Esophagus squamous epithelium (tissue), 5 donors: ENCODE measurements at places on chromosomes 3 and 15.

- no peak for DNase-seq
These were observed 14.8 kb upstream of the WNT5A start for GRCh38 chr3:55501905-55502304.

DNA sequence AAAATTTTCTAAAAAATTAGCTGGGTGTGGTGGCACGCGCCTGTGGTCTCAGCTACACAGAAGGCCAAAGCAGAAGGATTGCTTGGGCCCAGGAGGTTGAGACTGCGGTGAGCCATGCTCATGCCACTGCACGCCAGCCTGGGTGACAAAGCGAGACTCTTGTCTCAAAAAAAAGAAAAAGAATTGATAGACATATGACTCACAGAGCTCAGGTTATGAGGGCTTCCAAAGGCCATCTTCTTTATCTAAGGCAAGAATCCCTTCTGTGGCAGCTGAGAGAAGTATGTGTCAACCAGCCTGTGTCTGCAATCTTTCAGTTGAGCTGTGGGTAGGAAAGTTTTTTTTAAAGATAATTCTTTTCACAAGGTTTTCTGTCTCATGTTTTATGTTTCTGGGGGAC is 53.9 kb downstream of the MRPS25 start:
- no peak for DNase-seq

- DNase-seq, result no peak
These were observed 186.5 kb upstream of the LINGO1 start for GRCh38 chr15:77819048-77819850.

DNA sequence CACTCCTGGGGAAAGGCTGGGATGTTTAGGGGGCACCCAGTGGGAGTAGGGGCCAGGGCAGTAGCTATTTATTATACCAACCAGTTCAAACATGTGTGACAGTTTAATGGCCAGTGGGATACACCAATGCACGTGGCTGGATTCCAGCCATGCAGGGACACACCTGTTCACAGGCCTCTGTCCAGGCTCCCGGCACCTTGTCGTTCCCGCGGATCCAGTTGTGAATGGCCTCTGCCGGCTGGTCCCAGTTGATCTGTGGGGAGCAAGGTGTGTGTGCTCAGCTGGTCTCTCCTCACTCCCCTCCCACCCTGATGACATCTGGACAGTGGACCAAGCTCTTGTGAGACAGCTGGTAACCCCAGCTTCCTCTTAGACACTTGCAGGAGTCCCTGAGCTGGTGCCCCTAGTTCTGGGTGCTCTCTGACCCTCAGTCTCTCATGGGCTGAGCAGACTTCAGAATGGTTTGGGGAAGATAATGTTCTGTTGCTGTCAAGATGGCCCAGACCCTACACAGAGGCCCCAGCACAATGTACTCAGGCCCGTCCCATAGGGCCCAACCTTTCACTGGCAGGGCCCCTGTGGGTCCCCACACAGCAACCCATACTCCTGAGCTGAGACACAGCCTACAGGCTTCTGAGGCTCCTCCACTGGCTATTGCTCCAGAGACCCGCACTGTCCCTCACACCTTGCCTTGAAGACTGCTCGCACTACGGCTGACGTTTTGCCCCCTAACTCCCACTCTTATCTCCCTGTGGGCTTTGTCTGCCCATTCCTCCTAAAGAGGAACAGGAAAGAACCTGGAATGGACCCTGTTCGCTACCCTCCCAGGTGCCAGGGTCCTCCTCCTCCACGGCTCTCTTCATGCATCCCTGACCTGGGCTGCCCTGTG is 25.8 kb downstream of the ALDH1L1 start:
- DNase-seq, result no peak

DNA sequence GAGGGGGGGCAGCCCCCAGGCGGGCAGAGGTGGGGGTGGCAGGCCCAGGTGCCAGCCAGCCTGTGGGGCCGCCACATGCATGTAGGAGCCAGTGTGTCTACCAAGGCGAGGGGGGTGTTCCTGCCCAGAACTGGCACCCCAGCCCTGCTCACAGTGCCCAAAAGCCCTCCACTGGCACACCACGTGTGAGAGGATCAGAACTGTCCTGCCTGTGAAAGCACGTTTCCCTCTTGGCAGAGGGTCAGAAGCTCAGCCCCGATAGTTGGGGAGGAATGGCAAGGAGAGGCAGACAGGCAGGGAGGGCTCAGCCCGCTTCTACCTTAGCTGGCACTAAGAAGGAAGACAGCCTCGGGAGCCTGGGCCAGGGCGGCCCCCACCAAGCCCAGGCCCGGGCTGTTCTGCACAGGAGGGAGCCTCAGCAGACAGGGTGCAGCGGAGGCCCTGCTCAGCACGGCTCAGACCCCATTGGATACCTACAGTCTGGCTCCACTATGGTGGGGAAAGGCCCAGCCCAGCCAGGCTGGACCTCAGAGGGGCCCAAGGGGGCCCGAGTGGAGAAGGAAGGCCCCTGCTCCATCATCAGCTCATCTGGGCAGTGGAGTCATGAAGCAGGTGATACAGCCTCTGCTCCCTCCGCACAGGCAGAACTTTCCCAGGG is 84.8 kb upstream of the LINGO1 start:
- no peak for DNase-seq

- no peak for DNase-seq
These were observed 257.2 kb upstream of the NECTIN3 start for GRCh38 chr3:110814170-110815007.

DNA sequence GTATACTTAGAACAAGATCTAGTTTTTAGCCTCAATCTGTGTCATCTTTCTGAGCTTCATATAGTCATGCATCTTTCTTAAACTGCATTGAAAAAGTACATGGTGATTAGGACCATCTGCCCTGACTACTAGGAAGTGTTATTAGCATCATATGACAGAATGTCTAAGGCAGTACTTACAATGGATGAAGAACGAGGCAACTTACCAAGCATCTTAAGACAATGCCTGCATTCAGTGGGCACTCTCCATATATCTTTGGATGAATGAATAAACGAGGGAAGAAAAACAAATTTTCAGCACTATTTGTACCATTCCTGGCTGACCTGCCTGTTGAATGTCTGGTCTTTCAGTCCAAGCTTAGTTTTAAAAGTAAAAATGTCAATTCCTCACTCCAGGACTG is 185.4 kb upstream of the EPHA3 start:
- no peak for DNase-seq

GRCh38 chr3:127475975-127476705 is 114.4 kb downstream of the TPRA1 start:
- DNase-seq, result no peak

DNA sequence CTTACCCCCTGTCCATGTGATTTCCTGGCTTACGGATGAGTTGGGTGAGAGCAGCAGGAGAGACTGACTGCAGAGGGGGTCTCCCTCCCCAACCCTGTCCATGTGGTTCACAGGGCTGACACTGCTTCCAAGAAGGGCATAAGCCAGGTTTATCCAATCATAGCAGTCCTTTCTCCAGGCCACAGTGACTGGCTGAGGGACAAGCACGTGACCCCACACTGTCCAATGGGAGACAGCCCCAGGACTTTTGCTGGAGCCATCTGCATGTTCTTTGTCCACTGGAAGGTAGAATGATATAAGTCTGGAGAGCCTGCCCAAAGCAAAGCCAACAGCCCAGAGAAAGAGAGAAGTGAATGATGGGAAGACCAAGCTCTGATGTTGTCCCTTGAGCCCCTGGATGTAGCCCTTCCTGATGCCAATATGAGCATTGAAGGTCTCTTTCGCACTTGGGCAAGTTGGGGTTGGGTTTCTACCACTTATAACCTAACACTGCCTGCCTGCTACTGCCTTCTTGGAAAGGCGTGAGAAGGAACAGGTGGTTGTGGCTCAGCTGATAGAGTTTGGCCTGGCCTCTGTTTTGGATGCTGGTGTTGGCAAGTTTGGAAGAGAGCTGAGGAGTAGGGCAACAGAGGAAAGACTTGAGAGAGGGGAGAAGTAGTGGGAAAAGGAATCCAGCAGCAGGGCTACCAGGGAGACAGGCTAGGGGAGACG is 41.3 kb upstream of the GRIP2 start:
- no peak for DNase-seq

DNA sequence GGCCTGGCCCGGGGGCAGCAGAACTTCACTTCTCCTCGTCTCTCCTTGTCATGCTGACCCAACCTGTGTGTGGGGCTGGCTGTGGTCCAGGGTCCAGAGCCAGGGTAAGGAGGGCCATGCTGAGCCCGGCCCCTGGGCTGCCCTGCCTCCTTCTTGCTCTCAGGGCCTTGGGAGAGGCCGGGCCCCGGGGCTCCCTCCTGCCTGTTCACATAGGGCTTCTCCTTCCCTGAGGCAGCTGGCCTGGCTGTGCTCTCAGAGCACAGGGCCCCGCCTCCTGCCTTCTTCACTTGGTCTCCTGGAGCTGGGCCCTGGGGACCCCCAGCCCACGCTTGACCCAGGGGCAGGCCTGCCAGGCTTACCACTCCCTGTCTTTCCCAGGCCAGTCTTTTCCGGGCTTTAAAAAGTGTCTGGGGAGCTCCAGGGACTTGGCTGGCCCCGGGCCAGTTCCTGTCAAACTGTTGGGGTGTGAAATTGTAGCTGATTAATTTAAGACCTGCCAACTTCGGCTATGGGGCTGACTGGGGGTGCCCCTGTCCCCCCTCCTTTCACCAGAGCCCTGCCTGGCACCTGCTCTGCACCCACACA is 11.8 kb downstream of the PLXNA1 start:
- DNase-seq, result no peak

- DNase-seq, result no peak
These were observed 146.6 kb upstream of the MRPS22 start for GRCh38 chr3:139197251-139197650.

- no peak for DNase-seq
These were observed 47.6 kb upstream of the HEG1 start for GRCh38 chr3:125103406-125103805.

GRCh38 chr3:145767909-145768308 is 393.1 kb downstream of the PLOD2 start:
- no peak for DNase-seq

- no peak for DNase-seq
These were observed 679.2 kb downstream of the NTRK3 start for GRCh38 chr15:87577336-87577735.

GRCh38 chr3:101942356-101942755 is 93.0 kb downstream of the NFKBIZ start:
- DNase-seq, result no peak

DNA sequence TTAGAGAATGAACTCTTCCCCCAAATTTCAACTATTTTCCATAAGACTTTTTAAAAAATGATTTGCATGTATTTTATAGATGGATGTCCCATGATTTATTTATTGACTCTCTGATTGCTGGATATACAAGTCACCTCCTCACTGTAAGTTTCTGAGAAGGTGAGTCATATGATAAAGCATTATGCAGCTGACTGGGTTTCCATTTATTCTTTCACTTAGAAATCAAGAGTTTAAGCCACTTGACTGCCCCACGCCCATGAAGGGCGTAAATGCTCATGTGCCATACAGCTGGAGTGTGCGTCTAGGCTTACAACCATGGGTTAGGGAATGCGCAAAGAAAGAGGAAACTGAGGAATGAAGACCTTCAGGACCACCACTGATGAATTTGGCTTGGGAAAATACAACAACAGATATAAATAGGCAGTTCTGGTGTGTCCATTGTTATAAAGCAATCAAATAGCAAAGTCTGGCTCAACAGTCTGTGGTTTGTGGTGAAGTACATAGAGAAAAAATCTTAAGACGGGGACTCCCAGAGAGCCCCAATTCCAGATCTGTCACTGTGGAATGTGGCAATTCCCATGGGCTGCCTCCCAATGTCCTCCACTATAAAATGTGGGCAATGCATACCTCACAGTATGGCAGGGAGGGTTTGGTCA is 20.3 kb downstream of the SLCO2A1 start:
- DNase-seq, result no peak

DNA sequence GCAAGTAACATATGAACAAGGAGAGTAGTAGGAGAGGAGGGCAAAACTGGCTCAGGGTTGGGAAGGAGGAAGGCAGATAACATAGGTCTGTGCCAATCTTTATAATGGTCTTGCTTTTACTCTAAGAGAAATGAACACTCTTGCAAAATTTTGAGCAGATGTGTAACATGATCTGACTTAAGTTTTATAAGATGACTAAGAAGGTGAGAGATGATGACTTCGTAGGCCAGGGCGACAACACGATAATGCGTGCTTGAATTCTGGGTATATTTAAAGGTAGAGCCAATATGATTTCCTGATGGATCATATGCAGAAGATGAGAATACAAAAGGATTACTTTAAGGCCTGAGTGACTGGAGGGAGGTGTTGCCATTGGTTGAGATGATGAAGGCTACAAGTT is 265.4 kb upstream of the KCNMB2 start:
- no peak for DNase-seq

DNA sequence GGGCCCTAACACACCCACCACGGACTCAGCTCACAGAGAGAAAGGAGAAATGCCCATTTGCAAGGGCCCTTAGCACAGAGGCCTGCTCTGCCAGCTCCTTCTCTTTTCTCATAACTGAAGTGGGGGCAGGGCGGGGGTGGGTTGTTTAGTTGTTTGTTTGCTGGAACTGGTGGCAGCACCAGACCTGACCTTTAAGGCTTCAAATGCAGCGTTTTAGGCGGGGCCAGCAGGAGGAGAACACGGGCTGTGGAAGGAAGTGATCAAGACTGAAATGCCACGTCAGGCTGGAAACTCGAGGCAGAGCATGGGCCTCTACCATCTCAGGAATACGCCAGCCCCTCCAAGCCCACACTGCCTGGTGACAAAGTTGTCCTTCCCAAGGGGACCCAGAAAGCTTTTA is 9.3 kb downstream of the CACNA2D2 start:
- DNase-seq, result no peak

DNA sequence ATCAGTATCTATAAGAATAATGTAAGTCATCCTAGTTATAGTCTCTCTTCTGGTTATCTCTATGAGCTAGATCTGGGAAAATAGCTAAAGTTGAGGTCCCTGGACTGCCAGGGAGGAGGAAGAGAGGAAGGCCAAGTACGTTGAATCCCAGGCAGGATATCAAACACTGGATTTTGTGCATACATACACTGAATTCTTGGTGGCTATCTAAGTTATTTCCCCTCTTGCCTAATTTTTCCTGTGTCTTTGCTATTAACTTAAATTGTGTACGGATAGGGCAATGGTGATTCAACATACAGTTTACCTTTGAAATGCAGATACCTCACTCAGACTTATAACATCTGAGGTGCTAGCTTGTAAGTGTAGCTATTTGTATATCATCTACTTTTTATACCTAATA is 27.2 kb downstream of the FBXO22 start:
- DNase-seq, result no peak

DNA sequence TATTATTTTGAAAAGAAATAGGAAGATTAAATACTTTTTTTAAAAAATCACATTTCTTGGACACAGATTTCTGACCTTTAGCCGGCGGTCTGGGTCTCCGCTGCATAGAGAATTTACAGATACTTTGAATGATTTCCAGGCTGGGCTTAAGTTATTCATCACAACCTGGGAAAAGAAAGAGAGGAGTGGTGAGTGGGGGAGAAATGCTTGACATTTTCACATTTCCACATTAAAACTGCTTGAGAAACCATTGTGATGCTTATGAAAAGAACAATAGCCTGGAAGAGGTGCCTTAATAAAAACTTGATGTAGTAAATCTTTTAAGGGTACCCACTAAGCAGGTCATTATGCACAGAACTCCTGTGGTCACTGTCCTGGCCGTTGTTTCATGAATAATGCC is 166.8 kb upstream of the MRPL3 start:
- DNase-seq, result no peak

DNA sequence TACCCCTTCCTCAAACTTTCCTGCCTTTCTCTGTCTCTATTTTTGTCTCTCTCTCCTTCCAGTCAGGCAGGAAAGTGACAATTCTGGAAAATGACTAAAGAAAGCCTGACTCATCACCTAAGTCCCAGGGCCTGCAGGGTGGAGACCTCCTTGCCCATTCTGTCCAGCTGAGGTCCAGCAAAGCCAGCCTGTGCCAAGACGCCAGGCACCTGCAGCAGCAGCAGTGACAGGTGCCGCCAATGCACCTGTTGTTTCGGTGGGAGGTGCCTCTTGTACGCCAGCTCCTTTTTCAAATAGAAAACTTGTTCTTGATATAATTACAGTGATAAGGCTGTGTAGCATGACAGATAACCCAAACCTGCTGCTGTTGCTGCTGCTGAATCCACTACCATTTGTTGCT is 501.3 kb downstream of the NTRK3 start:
- no peak for DNase-seq
